Type B pancreatic cell (in vitro differentiated cells): ENCODE measurements at places on chromosomes 13 and 19. TPM values are rescaled to one million over a fixed set of nuclear protein-coding genes. Genes with fewer than 3 reads are reported as not detected.

DNA sequence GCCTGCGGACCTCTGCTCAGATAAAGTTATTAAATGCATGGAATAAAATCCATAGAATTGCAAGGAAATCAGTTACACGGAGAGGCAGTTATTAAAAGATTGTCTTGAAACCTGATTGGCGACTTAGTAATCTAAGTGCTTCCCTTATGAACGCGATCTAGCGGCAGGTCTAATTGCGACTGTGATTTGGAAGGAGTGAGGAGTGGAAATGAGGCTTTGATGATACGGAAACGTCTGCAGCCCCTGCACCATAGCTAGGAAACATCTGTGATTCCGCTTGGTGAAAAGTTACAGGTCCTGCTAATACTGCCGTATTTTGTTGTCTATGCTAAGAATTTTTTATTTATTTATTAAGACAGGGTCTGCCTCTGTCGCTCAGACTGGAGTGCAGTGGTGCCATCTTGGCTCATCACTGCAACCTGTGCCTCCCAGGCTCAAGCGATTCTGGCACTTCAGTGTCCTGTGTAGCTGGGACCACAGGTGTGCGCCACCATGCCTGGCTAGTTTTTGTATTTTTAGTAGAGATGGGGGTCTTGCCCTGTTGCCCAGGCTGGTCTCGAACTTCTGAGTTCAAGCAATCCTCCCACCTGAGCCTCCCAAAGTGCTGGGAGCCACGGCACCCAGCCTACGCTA, 887 bp downstream of the NDUFS7 start:
- DNase-seq, result no peak

GRCh38 chr19:34426096-34426661, 2.0 kb upstream of the UBA2 start:
- DNase-seq, result no peak

- DNase-seq, result no peak
Measured at GRCh38 chr19:8494158-8494557, 8.3 kb downstream of the PRAM1 start.

- no peak for DNase-seq
Measured at GRCh38 chr13:71870100-71870499, 3.1 kb upstream of the DACH1 start.

DNA sequence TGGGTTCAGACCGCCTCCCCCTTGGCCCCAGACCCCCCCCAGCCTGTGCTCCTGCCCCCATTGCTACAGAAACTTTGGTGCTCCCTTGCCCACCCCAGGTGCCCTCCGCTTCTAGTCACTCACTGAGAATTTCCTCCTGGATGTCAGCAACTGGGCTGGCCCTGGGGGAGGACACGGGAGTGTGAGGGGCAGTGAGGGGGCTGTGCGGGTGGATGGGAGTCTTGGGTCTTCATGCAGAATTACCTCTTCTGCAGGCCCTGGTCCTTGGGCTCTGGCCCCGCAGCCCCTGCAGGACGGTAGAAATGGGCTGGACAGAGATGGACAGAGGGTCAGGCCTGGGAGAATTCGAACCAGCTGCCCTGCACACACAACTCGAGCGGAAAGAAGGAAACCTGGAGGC, 4.8 kb downstream of the LILRB5 start:
- DNase-seq, result no peak

The SLC17A7 gene
- 0.19 TPM in 1 of 2 replicates, not detected in the other for total RNA-seq

The FLT1 gene
- total RNA-seq, result 0.79 and 1.3 TPM in 2 replicates

DNA sequence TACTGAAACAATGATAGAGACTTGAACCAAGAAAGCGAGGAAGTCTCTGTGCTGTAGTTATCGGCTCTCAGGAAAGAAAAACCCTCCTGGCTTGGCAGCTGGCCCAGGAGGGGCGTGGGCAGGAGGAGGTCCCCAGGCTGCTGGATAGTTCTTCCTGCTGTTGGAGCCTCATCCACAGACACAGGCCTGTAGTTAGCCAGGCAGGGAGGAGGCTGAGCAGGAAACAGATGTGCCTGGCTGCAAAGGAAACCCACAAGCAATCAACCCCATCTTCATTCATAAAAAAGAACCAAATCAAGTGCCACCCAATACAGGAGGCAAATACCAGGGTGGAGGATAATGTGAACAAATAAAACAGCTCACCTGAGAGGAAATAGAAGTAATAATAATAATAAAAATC, 86.2 kb downstream of the IRS2 start:
- no peak for DNase-seq

GRCh38 chr13:104327211-104327610, 1261.0 kb upstream of the SLC10A2 start:
- no peak for DNase-seq

DNA sequence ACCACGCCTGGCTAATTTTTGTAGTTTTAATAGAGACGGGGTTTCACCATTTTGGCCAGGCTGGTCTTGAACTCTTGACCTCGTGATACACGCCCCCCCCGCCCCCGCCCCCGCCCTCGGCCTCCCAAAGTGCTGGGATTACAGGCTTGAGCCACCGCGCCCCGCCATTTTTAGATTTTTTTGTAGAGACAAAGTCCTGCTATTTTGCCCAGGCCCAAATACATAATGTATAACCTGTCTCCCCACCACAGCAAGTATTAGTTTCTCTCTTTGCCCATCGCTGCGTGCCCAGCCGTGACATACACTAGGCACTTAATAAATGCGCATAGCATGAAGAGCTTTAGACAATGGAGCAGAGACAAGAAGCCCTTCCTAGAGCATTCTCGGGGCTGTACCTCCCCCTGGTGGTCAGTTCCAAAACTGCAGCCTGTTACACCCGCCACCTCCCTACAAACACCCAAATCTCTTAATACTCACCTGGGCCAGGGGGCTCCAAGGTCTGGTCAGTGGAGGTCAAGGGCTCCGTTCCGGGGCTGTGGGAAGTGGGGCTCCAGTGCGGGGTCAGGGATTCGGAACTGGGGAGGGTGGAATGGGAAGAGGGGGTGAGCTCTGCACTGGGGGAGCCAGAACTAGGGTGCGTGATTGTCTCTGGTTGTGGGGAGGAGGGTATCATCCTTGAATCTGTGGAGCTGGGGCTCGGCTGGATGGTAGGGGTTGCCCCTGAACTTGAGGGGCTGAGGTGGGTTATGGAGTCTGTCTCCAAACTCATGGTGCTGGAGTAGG, 22.5 kb downstream of the IQCN start:
- DNase-seq, result peak; percentile 80

GRCh38 chr13:29964181-29964845, 113.9 kb upstream of the UBL3 start:
- no peak for DNase-seq

The GPR12 gene
- 0.12 and 0.14 TPM in 2 replicates for total RNA-seq

DNA sequence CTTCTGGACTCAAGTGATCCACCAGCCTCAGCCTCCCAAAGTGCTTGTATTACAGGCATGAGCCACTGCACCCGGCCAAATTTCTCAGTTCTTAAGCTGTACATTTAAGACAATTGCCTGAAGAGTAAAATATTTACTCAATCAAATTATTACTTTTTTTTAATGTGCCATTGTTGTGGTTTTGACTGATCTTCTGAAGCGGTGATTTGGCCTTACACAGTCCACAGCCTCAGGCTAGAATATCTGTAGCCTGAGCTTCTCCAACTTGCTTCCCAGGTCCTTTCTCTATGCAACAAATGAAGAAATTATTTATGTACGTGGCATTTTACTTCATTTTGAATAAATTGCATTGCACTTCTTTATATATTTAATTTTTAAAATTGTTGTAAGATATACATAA, 281.3 kb downstream of the KLF5 start:
- DNase-seq, result no peak

DNA sequence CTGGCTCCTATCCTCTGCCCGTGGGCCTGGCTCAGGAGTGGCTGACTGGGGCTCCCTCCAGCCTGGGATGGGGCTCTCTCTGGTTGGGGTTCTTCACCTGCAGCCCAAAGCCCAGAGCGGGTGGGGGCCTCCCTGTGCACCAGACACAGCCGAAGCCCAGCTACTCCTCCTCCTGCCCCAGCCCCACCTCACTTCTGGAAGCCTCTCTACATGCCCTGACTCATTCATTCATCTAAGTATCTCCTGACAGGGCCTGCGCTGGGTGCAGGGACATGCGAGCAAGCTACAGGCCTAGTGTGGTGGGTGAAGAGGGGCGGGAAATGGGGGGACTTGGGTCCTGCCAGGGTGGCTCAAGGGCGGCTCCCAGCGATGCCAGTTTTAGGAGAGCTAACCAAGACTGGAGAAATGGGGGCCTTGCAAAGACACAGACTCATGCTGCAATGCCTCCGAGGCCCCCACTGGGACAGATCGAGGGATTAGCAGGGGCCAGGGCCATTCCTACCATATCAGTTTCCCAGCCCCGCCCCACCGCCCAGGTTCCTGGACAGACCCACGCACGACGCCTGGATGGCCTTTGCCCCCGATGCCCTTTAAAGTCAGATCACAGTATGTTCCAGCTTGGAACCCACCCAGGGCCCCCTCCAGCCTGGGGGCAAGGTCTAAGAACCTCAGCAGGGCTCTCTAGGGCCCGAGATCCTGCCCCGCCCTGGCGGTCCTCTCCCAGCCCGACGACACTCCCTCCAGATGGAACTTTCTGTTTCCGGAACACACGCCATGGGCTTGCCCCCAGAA, 12.6 kb downstream of the LSM4 start:
- no peak for DNase-seq
